Calu3 (cell line): ENCODE measurements at places on chromosomes 16 and 17. TPM values are rescaled to one million over a fixed set of nuclear protein-coding genes. Genes with fewer than 3 reads are reported as not detected.

The NOG gene
- 0.73 TPM in 1 of 2 replicates, not detected in the other for total RNA-seq

The SDK2 gene
- 0.07 TPM in 1 of 2 replicates, not detected in the other for total RNA-seq

The SDR42E2 gene
- not detected in 2 replicates for total RNA-seq

The TBC1D3E gene
- 0.37 TPM in 1 of 2 replicates, not detected in the other for total RNA-seq
